MCF 10A (cell line): ENCODE measurements at places on chromosomes 4 and X.

DNA sequence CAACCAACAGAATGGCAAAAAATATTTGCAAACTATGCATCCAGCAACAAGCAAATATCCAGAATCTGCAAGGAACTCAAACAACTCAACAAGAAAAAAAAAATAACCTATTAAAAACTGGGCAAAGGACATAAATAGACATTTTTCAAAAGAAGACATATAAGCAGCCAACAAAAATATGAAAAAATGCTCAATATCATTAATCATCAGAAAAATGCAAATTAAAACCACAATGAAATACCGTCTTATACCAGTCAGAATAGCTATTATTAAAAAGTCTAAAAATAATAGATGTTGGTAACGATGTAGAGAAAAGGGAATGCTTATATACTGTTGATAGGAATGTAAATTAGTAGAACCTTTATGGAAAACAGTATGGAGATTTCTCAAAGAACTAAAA is 53.4 kb downstream of the WDR19 start:
- DNase-seq: no peak

DNA sequence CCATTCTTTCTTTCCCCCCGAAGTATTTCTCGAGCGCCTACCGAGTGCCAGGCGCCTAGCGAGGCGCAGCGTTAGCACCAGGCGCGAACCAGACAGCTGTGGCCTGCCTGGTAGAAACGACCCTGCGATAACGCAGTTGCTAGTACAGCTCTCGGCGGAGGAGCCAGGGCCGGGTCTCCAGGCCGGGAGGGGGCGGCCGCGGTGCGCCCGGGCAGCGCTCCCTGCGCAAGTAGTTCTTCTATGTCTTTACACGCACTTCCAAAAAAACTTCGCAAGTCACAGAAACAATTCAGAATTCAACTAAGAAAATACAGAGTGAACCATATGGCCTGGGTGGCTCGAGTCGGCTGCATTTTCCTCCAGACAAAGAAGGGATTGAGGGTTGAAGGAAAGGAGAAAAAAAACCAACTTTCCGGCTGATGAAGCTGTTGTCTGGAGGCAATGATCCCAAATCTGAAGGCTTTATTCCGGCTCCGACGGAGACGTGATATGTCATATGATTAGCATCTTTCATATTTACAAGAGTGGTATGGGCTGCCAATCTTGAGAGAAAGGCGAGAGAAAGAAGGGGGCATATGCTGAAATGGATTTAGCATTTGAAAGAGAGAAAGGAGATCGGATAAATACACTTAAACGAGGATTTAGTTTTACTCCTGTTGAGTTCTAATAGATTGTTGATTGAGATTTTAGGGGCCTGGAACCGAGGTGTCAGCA is 7.2 kb upstream of the NEUROG2 start:
- no peak for DNase-seq

GRCh38 chr4:38242101-38242500 is 281.9 kb downstream of the PTTG2 start:
- DNase-seq: no peak

GRCh38 chr4:182640932-182641331 is 276.3 kb downstream of the DCTD start:
- DNase-seq: no peak

GRCh38 chr4:2362266-2363055 is 56.0 kb downstream of the ZFYVE28 start:
- no peak for DNase-seq

- no peak for DNase-seq
Observed at GRCh38 chr4:110061076-110061475, 137.3 kb downstream of the ELOVL6 start.

GRCh38 chr4:76799140-76799539 is 98.8 kb downstream of the SOWAHB start:
- DNase-seq: no peak

DNA sequence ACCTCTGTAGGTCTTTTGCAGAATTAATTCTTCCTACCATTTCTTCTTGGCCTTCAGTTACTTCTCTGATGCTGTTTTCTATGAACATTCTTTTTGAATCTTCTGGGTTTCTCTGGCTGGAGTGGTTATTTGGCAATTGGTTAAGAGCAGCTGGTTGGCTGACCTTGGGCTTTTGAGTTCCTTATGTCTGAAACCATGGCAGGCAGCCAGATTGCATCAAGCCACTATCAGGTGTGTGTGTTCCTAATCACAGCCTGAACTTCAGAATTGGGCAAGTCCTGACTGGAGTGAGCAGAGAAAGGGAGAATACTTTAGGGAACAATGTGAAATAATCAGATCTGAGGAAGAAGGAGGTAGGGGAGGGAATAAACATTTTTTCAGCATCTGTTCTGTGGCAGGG is 90.2 kb downstream of the ARHGAP10 start:
- peak; percentile 99 for DNase-seq

- DNase-seq: peak; percentile 38
Observed at GRCh38 chr4:111806331-111806730, 338.9 kb upstream of the FAM241A start.

GRCh38 chr4:101417046-101417445 is 69.7 kb upstream of the PPP3CA start:
- no peak for DNase-seq
